Gastroesophageal sphincter (tissue), 4 donors: ENCODE measurements at places on chromosomes 11 and 22. TPM values are rescaled to one million over a fixed set of nuclear protein-coding genes. Genes with fewer than 3 reads are reported as not detected.

GRCh38 chr11:103995896-103996295, 40.5 kb upstream of the DDI1 start:
- no peak for ATAC-seq

- no peak for ATAC-seq
These were observed 204.7 kb upstream of the BLID start for GRCh38 chr11:122320671-122321070.

- ATAC-seq = peak; percentile 35
These were observed 7.6 kb downstream of the YDJC start for GRCh38 chr22:21622011-21622918.

GRCh38 chr11:125968354-125968753, 22.5 kb downstream of the VSIG10L2 start:
- no peak for ATAC-seq

- ATAC-seq = no peak
These were observed 6.6 kb upstream of the ARAP1 start for GRCh38 chr11:72758690-72759389.

DNA sequence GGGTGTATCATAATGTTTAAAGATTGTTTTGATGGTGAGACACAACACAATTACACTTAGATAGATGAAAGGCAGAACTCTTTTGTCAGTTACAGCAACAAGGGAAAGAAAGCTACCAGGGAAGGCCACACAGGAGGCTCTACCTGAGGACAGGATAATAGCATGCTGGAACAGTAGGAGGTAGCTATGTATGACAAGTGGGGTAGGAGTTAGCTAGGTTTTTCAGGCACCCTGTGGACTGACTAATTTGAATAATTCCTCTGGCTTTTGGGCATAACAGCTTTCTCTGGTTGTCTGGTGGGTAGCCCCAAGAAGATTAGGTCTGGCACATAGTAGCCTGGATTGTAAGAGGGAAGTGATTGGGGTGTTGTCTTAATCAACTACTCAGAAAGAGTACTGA, 475.4 kb upstream of the CHORDC1 start:
- no peak for ATAC-seq

GRCh38 chr11:122769126-122769780, 69.0 kb upstream of the CRTAM start:
- no peak for ATAC-seq

- ATAC-seq = no peak
These were observed 31.8 kb upstream of the RFPL3 start for GRCh38 chr22:32325811-32326237.

GRCh38 chr11:32427935-32428664, 7.2 kb downstream of the WT1 start:
- ATAC-seq = no peak

DNA sequence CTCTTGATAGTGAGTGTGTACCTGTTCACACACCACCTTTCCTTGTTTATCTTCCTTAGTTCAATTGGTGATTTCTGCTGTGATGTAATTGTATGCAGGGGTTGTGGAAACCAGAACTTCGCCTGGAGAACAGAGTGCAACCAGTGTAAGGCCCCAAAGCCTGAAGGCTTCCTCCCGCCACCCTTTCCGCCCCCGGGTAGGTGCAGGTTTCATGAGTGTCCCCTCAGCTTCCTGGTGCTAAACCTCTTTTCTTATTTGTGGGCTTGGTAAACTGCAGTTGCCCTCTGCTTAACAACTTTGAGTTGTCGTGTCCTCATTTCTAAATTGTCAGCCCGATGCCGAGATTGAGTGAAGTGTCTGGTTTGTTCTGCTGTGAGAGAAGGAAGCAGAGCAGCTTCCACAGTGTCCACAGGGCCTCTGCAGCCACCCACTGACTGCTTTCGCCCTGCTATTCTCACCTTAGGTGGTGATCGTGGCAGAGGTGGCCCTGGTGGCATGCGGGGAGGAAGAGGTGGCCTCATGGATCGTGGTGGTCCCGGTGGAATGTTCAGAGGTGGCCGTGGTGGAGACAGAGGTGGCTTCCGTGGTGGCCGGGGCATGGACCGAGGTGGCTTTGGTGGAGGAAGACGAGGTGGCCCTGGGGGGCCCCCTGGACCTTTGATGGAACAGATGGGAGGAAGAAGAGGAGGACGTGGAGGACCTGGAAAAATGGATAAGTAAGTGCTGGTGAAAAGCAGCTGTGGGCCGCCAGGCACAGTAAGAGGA, 7.1 kb upstream of the GAS2L1 start:
- ATAC-seq = no peak

- ATAC-seq = peak; percentile 23
These were observed 118.7 kb downstream of the ST3GAL4 start for GRCh38 chr11:126474220-126474619.

DNA sequence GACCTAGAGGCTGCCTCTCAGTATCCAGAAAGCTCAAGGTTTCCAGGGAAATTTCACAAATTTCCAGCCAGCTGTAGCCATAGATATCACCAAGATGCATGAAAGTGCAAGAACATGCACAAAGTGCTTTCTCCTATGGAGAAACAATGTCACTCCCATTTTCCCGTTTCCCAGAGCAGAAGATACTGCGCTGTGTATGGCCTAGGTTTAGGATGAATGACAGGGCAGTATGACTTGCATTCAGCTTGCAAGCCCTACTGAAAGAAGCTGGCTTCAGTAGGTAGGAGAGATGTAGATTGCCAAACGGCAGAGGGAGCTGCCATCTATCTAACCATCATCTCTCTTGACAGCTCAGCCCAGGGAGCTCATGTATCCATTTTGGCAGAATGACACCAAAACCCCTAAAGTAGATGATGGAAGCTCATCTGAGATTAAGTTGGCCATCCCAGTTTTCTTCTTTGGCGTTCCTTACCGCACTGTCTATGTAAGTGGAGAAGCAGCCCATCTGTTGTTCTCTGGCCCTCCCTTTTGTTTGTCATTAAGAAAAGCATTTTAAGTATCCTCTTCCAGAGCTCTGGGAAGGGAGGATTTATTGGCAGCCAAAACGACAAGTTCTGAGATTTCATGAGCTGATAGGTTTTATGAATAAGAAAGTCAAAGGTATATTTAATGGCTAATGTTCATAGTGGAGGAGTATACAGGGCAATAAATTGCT, 4.6 kb downstream of the TECTA start:
- no peak for ATAC-seq

- ATAC-seq = no peak
These were observed 66.6 kb upstream of the B3GAT1 start for GRCh38 chr11:134478611-134479010.

CSF2RB gene
- 12.0 TPM for total RNA-seq

PGA4 gene
- 8.8 TPM for total RNA-seq

OR8U1 gene
- not detected for total RNA-seq

DERL3 gene
- total RNA-seq = not detected
